ENCODE measurements at places on chromosomes 7 and 10. TPM values are rescaled to one million over a fixed set of nuclear protein-coding genes. Genes with fewer than 3 reads are reported as not detected.

NPSR1 gene
- not detected for total RNA-seq

DNA sequence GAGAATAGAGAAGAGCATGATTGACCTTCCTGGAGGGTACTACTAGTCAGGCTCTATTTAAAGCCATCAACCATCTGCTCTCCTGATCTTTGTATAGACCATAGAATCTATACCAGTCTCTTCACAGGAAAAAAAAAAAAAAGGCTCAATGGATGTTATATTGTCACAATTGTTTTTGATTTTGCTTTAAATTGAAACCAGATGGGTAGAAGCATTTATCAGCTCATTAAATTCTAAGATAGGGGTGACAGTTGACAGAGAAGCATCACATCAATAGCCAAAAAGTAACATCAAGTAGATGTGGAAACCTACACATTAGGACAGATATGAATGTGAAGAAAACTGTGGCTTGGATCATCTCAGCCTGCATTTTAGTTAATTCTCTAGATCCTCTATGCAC lies 558.9 kb upstream of the MBL2 start:
- no peak for DNase-seq

DNA sequence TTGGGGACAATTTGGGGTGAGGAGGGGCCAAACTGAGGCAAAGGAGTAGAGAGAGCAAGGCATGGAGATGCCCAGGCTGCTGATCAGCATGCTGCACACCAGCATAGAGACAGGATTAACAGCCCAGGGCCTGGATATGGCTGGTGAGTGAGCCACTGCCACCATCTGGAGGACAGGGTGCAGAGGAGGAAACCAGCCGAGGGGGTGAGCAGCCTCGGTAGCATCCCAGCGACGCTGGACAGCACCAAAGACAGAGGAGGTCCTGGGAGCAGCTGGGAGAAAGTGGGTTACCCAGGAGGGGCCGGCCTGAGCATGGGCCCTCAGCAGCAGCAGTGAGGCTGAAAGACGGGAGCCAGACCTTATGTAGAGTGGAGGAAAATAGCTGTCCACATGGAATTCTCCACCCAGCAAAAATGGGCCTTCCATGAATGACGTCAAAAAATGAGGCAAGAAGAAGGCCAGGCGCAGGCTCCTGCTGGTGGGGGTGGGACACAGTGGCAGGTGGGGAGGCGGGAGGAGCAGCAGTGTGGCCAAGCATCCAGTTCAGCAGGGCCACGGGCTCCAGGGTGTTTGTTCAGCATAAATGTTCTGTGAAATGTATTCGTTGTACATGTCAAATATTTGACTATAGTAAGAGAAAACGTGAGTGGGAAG lies 16.7 kb downstream of the RET start:
- peak; percentile 34 for DNase-seq

DNA sequence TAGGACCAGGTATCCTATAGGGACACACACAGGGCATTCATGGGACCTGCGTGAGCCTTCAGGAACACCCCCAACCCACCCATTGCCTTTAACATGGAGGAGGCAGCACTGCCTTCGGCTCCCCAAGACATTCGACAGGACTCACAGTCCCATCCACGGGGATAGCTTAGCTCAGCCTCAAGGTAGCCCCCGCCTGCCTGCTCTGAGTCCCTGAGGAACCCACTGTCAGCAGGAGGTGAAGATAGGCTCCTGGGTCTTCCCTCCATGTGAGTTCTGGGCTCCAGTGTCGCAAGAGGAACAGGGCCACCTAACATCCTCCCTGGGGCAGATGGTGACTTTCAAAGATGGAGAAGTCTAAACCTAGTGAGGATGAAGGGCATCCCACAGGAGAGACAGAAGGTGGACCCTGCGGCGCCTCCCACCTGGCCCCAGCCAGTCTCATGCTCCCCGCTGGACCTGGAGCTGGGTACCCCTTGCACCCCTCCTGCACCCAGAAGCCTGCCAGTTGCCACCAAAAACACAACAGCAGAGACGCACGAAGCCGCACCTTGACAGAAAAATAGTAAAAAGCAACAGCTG lies 4.9 kb upstream of the ADIRF start:
- DNase-seq, result no peak

- peak; percentile 80 for DNase-seq
Observed at GRCh38 chr7:4774658-4775249, 669 bp upstream of the AP5Z1 start.

- DNase-seq, result peak; percentile 59
Observed at GRCh38 chr10:122419876-122420623, 34.4 kb upstream of the ARMS2 start.

GRCh38 chr7:70553364-70553763 lies 578.6 kb upstream of the GALNT17 start:
- peak; percentile 56 for DNase-seq

Data from lung (tissue), 17 donors.